ENCODE measurements at places on chromosomes 2 and 18.

DNA sequence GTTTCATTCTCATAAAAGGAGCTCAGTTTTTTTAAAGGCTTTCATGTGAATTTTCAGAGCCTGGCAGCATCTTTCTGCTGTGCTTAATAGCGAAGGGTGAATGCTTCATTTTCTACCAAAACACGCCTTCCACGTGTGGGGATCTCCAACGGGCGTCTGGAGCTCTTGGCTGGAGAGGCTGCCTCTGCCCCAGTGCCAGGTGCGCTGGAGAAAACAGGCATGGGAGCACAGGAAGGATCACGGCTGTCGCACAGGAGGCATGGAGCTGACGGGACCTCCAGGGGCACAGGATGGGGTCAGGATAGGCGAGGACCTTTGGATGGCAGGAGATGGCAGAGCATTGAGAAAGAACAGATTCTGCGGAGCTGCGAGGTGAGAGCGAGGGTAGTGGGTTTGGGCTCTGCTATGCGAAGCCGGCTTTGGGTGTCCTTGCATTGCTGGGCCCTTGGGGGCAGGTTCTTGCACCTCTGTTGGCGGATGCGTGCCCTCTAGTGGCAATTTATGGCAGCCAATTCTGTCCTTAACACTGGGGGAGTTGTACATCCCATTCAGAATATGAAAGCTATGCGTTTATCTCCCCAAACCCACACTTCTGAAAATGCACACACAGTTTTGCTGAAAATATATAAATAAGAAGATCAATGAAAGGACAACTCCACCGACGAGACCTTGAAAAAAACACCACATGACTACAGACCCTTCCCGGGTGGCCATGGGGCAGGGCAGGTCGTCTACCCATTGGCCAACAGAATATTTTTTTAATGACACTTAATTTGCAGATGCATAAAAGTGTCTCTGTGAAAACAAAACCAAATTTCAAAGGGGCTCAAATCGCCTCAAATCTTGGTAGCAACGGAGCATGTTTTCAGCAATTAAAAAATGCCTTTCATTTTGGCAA lies 90.4 kb upstream of the SLC35G4 start:
- peaks cover 17% of the 10 kb centered on the region for H3K27me3 ChIP-seq
- no peaks in the 10 kb centered on the region for H3K36me3 ChIP-seq
- no peak for DNase-seq

DNA sequence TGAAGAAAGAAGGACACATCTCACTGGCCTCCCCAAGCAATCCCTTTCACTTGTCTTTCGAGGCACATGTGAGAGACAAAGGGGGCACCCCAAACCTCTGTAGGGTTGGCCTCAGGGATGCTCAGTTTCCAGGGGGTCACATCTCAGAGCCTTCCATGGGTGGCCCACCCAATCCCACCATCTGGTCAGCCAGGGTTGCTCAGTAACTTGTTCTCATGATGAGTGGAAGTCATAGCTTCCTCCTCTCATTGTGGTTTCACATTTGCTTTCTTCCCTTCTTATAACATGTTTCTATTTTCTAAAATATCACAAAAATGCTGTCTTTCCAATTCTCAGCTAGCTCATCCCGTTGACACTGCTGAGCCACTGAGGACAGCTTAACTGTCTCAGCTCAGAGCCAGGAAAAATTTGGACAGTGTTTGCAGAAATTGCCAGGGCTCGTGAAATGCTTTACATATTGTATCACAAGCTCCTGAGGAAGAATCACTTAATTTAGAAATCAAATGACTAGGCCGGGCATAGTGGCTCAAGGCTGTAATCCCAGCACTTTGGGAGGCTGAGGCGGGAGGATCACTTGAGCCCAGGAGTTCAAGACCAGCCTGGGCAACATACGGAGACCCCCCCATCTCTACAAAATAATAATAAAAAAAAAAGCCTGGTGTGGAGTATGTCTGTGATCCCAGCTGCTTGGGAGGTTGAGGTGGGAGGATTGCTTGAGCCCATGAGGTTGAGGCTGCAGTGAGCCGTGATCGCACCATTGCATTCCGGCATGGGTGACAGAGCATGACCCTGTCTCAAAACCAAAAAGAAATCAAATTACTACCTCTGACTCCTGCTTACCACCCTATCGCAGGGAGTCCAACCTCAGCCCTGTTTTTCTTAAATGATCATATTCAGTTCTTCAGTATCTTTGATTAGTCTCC lies 129.3 kb downstream of the PRKCE start:
- no peak overlapping the region for H3K27ac ChIP-seq
- H3K36me3 ChIP-seq = no peaks in the 10 kb centered on the region
- peaks cover 7% of the 10 kb centered on the region for H3K4me1 ChIP-seq
- no peak overlapping the region for H3K4me3 ChIP-seq

- H3K36me3 ChIP-seq = peaks cover 12% of the 10 kb centered on the region
- peaks cover 22% of the 10 kb centered on the region for H3K4me1 ChIP-seq
- H3K27me3 ChIP-seq = no peaks in the 10 kb centered on the region
- H3K4me3 ChIP-seq = no peak overlapping the region
- no peak for DNase-seq
These were observed 4.3 kb downstream of the C2orf68 start for GRCh38 chr2:85607268-85608215.

GRCh38 chr18:47166294-47166693 lies 9.9 kb downstream of the IER3IP1 start:
- H3K27me3 ChIP-seq = no peaks in the 10 kb centered on the region
- H3K27ac ChIP-seq = no peak overlapping the region
- H3K36me3 ChIP-seq = no peaks in the 10 kb centered on the region
- DNase-seq = no peak

DNA sequence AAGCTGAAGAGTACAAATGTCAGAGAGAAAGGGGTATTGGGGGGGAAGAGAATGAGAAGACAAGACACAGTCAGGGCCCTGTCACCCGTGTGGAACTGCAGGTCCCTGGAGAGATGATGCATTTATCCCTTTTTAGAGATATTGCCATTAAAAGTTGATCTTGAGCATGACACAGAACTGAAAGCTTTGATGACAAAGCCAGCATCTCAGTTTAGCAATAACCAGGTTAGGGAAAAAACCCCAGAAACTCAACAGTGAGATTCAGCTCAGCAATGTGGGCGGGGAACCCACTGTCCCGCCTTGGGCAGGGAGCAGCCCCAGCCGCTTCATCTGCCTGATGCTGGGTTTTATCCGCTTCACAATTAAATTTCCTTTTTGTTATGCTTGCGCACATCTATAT lies 181.1 kb downstream of the NEDD4L start:
- peaks cover 4% of the 10 kb centered on the region for H3K27me3 ChIP-seq
- no peaks in the 10 kb centered on the region for H3K36me3 ChIP-seq
- no peaks in the 10 kb centered on the region for H3K4me1 ChIP-seq

DNA sequence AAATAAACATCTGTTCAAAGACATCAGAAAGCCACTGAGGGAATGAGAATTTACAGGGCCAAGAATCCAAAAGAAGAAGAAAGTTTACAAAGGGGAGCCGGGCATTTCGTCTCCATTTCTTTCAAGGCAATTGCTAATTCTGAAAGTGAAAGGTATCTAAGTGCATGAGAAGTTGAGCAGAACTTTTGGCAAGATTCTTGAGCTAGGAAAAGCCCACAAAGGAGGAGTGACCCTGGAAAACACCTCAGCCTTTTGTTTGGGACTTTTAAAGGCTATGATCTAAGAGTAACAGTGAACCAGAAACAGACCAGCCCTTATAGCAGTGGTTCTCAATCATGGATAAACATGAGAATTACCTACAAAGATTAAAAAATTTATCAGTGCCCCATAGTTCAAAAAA lies 87.4 kb downstream of the MDH1 start:
- H3K36me3 ChIP-seq = no peaks in the 10 kb centered on the region
- peaks cover 6% of the 10 kb centered on the region for H3K4me1 ChIP-seq
- no peak overlapping the region for H3K4me3 ChIP-seq
- peaks cover 10% of the 10 kb centered on the region for H3K27me3 ChIP-seq
- no peak for DNase-seq

DNA sequence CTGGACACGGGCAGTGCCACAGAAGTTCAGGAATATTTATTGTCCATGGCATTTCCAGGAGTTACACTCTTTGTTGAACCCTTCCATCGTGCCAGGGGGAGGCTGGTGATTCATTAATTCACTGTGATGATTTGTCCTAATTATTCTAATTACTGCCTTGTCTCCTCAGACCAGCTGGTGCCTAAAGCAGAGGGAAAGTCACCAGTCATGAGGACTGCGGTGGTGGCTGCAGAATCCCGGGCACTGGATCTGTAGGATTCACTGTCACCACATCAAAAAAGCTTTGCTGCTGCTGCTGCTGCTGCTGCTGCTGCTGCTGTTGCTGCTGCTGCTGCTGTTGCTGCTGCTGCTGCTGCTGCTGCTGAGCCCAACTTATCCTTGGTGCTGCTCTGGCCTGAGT lies 908.2 kb downstream of the TSN start:
- H3K4me1 ChIP-seq = no peaks in the 10 kb centered on the region
- H3K27me3 ChIP-seq = peaks cover 2% of the 10 kb centered on the region
- H3K4me3 ChIP-seq = no peak overlapping the region
- DNase-seq = no peak
- H3K27ac ChIP-seq = no peak overlapping the region
- H3K36me3 ChIP-seq = no peaks in the 10 kb centered on the region

- H3K27ac ChIP-seq = no peak overlapping the region
- peaks cover 8% of the 10 kb centered on the region for H3K4me1 ChIP-seq
- no peaks in the 10 kb centered on the region for H3K36me3 ChIP-seq
- DNase-seq = no peak
- H3K4me3 ChIP-seq = no peak overlapping the region
These were observed 1.7 kb downstream of the EVA1A start for GRCh38 chr2:75558786-75559679.

GRCh38 chr2:113257516-113258264 lies 21.0 kb downstream of the PAX8 start:
- no peak overlapping the region for H3K27ac ChIP-seq
- H3K27me3 ChIP-seq = peaks cover 2% of the 10 kb centered on the region
- H3K4me3 ChIP-seq = no peak overlapping the region
- no peak for DNase-seq
- H3K36me3 ChIP-seq = no peaks in the 10 kb centered on the region

DNA sequence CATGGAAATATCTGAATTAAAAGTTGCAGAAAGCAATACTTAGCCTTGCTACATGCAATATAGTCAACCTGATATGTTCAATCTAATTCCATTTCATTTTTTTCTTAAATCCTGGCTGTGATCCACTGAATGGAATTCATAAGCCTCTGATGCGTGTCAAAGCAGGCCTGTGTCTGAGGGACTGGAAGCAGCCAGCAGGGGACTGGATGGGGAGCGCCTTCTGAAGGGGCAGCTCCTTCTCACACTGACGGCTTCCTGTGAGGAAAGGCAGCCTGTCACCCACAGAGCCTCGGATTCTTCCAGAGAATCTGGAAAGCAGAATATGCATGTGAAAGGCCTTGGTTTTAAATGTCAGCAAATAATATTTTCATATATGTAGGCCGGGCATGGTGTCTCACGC lies 73.5 kb downstream of the KCNF1 start:
- no peak for DNase-seq
- H3K4me1 ChIP-seq = no peaks in the 10 kb centered on the region
- H3K27me3 ChIP-seq = peaks cover 4% of the 10 kb centered on the region
- H3K36me3 ChIP-seq = no peaks in the 10 kb centered on the region
- H3K27ac ChIP-seq = no peak overlapping the region
- no peak overlapping the region for H3K4me3 ChIP-seq

DNA sequence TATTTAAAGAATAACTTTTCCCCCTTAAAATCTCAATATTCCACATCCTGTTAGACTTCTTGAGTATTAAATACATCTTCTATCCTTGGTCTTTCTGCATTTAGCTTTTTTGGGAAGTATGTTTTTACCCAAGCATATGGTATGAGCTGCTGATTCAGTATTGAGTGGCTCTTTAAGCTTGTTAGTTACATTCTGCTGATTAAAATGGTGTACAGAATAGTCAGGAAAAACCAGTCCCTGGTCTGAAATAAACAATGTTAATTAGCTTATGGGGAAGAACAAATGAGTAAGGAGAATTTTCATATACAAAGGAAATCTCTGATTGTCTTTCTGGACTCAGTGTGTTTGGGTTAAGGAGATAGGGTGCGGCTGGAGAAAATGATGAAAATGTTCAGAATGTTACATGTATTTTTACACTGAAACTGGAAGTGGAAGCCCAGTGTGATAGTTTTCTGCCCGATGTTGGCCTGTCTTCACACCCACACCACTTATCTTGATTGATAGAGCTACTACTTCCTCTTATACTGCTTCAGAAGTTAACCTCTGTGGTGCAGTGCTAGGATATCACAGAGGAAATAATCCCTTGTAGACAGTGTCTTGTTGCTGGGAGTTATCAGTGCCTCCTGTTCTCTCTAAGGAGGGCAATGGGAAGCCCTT lies 84.0 kb downstream of the MSH2 start:
- H3K36me3 ChIP-seq = peaks cover 2% of the 10 kb centered on the region
- DNase-seq = no peak
- H3K27me3 ChIP-seq = no peaks in the 10 kb centered on the region
- H3K4me3 ChIP-seq = peak overlapping the region; percentile 71

DNA sequence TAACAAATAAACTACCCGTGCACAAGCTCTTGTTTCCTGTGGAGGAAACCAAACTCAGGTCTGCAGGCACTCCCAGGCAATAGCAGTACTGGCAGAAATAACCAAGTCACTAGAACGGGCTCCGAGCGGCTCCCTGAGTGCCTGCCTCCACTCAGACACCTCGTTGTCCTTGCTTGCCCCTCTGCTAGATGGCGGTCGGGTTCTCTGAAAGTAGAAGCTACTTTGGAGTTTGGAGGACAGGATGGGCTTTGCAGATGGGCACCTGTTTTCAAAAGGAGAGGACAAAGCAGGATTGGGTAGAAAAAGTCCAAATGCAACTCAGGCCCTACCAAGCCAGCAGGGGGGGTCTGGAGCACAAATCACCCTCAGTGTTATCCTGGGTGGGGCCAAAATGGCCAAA lies 136.4 kb downstream of the LRRC30 start:
- H3K4me3 ChIP-seq = no peak overlapping the region
- no peak for DNase-seq
- H3K36me3 ChIP-seq = no peaks in the 10 kb centered on the region
- no peaks in the 10 kb centered on the region for H3K27me3 ChIP-seq

DNA sequence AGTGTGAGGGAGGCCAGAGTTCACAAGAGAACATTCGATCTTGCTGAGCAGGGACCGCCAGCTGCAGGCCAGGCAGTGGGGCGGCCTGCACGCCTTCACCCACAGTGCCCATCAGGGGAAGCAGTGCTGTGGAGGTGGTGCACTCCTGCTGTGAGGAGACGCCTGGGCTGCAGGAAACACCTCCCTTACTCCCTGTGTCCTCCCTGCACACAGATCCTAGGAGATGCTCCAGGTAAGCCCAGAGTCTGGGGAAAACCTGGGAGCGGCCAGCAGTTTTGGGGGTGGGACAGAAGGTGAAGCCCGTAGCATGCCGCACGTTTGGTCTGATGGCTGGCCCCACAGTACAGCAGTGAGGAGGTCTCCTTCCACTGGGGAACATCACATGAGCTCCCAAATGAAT lies 180.8 kb upstream of the RAB6C start:
- H3K4me1 ChIP-seq = no peaks in the 10 kb centered on the region
- H3K27ac ChIP-seq = no peak overlapping the region
- H3K27me3 ChIP-seq = peaks cover 12% of the 10 kb centered on the region
- H3K4me3 ChIP-seq = no peak overlapping the region
- H3K36me3 ChIP-seq = no peaks in the 10 kb centered on the region
